Fibroblast of skin of abdomen (primary cell): ENCODE measurements at places on chromosomes 11 and 22.

DNA sequence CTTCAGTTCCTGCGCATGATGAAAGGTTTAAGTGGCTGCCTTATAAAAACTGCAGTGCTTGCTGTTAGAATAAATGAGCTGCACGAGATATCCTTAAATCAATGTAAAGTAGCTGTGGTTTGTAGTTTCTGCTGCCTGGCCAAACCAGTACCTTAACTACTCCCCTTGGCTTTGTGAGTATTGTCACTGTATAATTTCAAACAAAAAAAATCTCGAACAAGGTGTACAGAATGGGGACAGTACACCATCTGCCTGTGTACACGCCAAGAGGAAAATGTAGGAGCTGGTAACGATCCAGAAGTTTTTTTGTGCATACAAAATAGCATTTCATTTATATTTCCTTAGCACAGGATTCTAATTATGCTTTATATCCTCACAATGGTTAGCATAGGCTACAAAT, 20.6 kb upstream of the NDUFC2 start:
- DNase-seq, result no peak

DNA sequence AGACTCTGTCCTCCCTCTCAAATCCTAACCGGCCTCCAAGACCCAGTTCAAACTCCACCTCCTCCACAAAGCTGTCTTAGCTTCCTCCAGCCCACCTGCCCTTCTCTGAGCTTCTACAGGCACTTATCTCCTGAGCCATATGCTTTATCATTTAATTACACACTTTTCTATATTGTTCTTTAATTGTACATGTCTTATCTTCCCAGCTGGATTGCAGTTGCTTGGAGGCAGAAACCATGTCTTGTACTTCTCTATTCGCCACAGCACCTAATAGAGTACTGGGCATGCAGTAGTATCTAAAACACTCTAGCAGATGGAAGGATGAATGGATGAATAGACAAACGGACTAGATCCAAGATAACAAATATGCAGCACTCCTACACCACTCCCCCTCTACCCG, 11.3 kb downstream of the TRIM29 start:
- no peak for DNase-seq

- DNase-seq, result peak; percentile 25
Observed at GRCh38 chr11:19766206-19766605, 53.6 kb downstream of the NAV2 start.

GRCh38 chr11:121328176-121328966, 35.8 kb downstream of the SC5D start:
- DNase-seq, result no peak

DNA sequence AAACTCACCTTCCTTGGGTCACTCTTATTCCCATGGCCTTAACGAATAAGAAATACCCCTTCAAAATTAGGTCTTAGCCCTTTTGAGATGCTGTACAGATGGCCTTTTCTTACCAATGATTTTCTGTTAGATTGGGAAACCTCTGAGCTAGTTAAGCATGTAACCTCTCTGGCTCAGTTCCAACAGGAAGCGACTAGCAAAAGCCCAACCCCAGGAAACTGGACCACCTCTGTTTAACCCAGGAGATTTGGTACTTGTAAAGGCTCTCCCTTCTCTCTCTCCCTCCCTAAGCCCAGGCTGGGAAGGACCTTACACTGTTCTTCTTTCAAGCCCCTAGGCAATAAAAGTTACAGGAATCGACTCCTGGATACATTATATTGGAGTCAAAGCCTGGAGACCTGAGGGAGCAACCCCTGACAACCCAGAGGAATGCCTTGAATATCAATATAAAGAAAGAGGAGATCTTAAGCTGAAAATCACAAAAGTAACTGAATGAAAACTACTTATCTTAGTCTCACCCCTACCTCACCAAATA, 11.7 kb downstream of the APIP start:
- no peak for DNase-seq

- no peak for DNase-seq
Observed at GRCh38 chr11:119307219-119307618, 9.7 kb downstream of the MCAM start.

DNA sequence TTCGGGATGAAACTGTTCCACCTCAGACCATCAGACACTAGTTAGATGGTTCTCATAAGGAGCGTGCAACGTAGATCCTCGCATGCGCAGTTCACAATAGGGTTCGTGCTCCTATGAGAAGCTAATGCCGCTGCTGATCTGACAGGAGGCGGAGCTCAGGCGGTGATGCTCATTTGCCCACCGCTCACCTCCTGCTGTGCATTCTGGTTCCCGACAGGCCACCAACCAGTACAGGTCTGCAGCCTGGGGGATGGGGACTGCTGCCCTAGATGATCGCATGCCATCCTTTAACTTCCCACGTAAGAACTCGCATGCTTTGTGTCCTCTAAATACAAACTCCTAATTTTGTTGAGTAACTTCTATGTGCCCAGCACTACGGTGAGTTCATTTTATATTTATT, 62.6 kb downstream of the EFCAB6 start:
- DNase-seq, result no peak

DNA sequence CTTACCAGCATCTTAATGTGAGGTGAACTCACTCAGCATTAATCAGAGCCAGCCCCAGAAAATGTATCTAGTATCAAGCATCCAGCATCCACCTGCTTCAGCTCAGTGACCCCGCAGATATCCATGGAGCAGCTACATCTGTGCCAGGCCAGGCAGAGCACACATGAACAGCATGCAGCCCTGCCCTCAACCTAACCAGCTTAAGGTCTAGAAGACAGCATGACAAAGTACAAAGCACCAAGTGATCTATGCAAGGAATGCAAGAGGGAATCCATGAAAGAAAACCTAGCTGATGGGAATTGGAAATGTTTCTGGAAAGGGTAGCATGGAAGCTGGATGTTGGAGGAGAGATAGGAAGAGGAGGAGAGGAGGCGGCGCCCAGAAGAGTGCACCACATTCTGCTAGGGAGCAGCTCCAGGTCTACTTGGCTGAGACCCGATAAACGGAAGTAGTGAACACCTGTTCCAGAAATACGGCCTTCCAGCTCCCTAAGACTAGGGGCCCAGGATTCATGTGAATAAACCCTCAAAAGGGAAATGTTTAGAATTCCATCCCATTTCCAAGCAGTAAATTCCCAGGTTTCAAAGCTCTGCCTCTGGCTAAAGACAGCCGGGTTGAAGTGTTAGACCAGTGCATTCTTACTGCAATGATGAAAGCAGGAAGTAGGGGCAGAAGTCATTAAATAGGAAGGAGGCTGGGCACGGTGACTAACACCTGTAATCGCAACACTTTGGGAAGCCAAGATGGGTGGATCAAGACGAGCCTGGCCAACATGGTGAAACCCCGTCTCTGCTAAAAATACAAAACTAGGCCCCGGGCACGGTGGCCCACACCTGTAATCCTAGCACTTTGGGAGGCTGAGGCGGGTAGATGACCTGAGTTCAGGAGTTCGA, 23.5 kb upstream of the L3MBTL2 start:
- DNase-seq, result peak; percentile 67

DNA sequence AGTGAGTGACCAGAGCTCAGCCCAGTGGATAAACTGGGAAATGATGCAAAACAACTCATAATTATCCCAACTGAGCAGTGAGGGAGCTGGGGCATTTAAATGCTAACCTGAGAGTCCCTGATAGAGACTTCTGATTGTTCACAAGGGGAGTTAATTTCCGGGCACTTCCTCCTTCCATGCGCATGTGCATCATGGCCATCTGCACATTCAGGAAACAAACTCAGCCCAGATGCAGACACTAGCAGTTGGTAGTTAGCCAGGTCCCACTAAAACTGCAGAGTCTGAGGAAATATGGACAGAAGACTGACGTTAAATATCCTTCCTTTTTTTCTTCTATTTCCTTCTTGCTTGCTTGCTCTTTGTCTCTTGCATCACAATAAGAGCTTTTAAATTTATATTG, 852.1 kb upstream of the LRRC4C start:
- peak; percentile 26 for DNase-seq

DNA sequence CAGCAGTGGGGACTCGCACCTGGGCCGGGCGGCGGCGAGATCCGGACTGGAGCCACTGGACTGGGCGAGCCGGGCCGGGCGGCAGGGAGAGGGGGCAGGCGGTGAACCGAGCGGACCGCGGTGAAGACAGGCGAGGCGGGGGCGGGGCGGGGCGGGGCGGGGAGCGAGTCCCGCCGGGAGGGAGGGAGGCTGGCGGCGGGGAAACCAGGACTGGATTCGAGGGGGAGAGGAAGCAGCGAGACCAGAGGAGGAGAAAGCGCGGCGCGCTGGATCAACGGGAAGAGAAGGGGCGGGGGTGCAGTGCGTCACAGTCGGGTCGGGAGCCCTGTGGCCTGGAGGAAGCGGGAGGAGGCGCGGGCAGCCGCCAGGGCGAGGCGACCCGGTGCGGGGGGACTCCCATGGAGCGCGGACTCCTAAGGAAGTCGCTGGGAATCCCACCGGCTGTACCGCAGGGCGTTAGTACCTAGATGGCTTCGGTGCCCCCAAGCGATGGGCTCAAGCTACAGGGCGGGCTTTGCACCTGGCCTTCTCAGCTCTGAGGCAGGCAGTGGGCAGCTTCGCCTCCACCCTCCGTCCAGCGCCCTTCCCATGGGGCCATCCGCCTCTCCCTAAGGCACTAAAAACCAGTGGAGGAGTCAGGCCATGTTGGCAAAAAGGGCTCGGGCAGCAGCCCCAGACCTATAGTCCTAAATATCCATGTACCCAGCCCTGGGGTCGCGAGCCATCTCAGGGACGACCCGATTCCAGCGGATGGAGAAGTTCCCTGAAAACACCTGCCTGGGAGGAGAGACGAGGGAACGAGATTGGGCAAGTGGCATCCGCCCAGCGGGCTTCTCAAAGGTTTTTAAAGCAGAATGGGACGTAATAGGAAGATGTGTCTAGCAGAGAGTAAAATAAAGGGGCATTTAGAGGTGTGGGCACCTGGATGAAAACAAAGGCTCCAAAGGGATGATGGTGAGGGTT, at the start of gene TMEM121B:
Gene TMEM121B, minus strand, starts transcription at position 128 of the 963 bp plus-strand sequence. CDS start 233 bp downstream, outside the sequence.
- DNase-seq, result peak; percentile 45

DNA sequence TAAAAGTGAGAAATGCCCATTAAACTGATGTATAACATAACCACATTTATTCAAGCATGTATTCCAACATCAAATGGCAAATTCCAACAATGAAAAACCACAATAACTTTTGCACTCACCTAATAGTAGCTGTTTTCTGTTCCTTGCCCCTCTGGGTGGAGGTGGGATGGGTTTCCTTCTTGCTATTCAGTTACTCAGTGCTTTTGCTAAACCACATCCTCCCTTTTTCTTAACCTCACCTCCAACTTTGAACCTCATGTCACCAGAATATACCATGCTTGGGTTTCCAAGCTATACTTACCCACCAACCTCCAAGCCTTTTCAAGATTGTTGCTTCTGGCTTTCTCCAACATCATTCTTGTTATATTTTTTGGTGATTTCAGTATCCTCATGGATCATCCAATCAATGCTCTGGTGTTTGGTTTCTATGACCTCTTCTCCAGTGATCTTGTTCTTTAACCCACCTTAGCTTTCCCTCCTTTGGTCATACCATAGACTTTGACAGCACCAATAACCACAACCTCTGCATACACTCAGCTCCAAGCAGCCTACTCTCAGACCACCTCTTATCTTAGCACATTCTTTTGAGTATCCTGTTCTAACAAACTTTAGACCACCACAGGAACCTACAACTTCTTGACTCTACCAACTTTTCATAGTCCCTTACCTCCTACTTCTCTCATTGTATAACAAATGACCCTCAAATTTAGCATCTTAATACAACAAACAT, 3.2 kb upstream of the CCDC15 start:
- DNase-seq, result no peak

- no peak for DNase-seq
Observed at GRCh38 chr11:44993971-44994704, 43.5 kb upstream of the TP53I11 start.

- DNase-seq, result no peak
Observed at GRCh38 chr22:49244466-49245420, 582.9 kb downstream of the BRD1 start.

DNA sequence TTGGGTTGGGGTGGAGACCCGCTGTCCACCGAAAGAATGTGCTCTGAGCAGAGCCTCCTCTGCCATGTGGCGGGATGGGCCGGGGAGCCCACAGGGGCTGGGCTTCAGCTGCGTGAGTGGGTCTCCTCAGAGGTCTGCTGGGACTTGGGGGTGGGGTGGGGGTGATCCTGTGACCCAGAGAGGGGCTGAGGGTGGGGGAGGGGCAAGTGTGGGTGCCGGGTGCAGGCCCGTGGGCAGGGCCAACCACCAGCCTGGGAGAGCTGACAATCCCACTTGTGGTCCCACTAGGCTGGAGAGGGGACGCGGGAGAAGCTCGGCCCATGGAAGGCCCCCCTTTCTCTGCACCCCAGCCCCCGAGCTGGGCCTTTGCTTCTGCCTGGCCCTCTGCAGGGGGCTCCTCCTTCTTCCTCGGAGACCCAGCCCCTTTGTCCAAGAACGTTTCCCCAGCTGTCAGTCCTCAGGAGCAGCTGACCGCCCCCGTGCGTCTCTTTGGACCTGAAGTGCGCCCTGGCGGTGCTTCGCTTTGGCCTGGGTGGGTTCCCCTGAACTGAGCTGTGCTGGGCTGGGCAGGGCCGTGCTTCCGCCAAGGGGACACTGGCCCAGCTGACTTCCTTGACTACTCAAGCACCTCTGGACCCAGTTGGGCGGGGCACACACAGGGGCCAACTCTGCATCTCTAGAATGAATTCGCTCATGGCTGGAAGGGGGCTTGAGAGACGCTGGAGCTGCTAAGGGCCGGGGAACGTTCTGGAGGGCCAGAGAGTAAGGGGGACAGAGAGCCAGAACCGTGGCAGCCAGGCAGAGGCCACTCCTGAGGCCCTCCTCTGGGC, 30.2 kb downstream of the OSBPL5 start:
- DNase-seq, result no peak

DNA sequence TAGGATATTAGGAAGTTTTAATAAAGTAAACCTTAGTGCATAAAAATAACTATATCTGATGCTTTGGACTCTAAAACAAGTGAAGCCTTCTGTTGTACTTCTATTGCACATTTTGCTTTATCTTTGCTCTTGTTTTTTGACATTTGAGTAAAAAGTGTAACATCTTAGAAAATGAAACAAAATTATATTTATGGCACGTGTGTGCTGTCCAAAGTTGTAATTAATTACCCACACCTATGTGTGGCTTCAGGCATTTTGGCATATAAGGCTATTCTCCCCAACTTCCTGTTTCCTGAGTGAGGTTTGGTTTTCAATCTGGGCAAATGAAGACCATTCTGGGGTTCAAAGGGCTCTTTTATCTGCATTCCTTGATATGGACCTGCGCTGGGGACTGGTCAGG, at the start of gene OOSP1:
Gene OOSP1, plus strand, starts transcription at position 301 of the 400 bp plus-strand sequence. Its CDS starts 23 bp downstream, at position 324.
- no peak for DNase-seq

GRCh38 chr22:46641811-46642266, 21.7 kb downstream of the GRAMD4 start:
- no peak for DNase-seq

GRCh38 chr11:45485070-45485707, 180.2 kb downstream of the CHST1 start:
- no peak for DNase-seq

- no peak for DNase-seq
Observed at GRCh38 chr11:1449490-1450243, 36.9 kb downstream of the MOB2 start.

- DNase-seq, result no peak
Observed at GRCh38 chr22:42912059-42912458, 55.0 kb upstream of the ARFGAP3 start.

GRCh38 chr11:46307785-46308341, 30.4 kb downstream of the CREB3L1 start:
- DNase-seq, result no peak
